Right renal pelvis (tissue), 4 donors: ENCODE measurements at places on chromosomes 11 and 22. TPM values are rescaled to one million over a fixed set of nuclear protein-coding genes. Genes with fewer than 3 reads are reported as not detected.

SPDYC gene
- polyA plus RNA-seq, result not detected

DNA sequence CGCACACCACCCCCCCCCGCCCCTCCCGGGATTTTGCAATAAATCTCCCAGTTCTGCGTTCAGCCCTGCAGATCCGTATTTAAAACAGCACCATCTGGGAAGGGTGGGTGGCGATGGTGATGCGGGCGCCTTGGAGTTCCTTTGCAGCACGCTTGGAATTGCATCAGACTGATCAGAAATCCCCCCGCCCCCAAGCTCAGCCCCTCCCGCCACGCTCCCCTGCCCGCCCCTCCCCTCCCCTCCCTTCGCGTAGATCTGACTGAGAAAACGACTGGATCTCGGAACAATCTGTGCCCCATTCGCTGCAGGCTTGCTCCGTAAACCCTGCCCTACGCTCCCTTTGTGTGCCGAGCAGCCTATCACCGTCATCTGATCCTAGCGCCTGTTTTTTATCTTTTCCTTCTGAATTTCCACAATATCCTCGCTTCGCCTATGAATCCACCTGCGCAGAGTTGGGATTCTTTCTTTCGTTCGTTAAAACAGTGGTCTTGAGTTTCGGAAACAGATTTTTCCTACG, 18.1 kb upstream of the BDNF start:
- no peak for DNase-seq

FOLR2 gene
- polyA plus RNA-seq, result 11.7 TPM

GRCh38 chr22:28075358-28075981, 156.4 kb upstream of the PITPNB start:
- peak; percentile 14 for DNase-seq

DNA sequence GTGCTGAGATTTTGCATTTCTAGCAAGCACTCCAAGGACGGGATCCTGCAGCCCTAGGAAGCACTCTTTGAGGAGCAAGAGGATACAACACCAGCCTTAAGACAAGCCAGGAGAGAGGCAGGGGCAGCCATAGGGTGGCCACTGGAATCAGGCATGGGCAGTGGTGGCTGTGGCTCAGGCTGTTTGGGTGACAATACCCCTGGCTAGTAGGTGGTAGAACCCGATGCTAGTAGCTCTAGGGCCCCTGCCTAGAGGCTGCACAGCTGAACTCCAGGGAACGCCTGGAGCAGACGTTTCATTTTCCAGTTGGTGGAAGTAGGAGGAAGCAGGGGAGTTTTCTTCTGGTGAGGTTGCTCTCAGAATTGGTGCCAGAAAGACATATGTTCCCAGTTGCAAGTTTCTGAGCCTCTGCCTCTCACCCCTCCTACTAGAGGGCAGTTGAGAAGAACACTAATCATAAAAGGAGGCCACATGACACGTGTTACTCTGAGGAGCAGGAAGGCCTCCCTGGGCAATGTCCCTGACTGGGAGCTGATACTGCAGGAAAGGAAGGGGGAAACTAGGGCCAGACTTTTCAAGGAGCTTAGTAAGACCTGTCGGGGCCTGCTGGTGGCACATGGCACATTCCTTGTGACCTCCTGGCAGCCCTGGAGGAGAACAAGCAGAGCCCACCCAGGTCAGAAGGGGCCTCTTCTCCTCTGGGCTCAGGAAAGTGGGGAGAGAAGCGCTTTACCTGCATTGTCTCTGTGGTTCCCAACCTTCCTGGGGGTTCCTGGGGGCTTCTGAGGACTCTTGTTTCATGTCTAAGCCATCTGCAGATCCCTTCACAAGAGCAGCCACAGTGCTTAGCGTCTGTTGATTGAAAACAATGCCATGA, 56.6 kb upstream of the DRD2 start:
- peak; percentile 27 for DNase-seq

MN1 gene
- 8.4 TPM for polyA plus RNA-seq

DNA sequence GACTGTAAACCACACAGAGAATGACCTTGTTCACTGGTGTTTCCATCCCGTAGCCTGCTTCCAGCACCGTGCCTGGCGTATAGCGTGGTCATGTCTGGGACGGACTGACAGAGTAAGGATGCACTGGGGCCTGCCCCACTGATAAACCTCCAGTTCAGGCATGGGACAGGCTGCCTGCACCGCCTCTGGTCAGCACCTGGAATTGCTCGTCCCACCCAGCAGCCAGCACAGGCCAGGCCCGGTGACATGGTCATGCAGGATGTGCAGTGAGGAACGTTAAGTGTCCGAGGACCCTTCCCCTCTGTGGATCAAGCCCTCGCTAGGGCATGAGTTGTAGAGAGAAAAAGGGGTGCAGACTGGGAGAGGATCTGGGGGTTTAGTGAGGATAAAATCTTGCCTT, 44.8 kb downstream of the LMO1 start:
- no peak for DNase-seq

GRCh38 chr11:112513417-112513816, 252.8 kb upstream of the PLET1 start:
- DNase-seq, result no peak

DNA sequence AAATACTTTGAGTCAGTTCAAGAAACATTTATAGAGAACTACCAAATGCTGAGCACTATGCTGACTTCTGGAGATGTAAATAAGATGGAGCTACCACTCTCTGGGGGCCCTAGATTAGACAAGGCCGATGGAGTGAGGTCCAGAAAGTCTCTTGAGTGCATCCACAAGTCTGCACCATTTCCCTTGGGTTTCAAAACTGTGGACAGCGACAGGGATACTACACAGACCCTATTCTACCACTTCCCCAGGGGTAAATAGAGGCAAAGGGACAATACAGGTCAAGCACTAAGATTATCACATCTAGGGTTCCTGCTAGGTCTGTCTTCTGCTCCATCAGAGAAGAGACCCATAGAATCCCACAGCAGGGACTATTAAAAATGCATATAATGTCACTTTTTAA, 183.2 kb downstream of the GRIA4 start:
- DNase-seq, result no peak

- no peak for DNase-seq
These were observed 22.7 kb upstream of the ARHGAP32 start for GRCh38 chr11:129214710-129215295.

GRCh38 chr22:45743687-45744086, 72.1 kb downstream of the ATXN10 start:
- DNase-seq, result no peak

DNA sequence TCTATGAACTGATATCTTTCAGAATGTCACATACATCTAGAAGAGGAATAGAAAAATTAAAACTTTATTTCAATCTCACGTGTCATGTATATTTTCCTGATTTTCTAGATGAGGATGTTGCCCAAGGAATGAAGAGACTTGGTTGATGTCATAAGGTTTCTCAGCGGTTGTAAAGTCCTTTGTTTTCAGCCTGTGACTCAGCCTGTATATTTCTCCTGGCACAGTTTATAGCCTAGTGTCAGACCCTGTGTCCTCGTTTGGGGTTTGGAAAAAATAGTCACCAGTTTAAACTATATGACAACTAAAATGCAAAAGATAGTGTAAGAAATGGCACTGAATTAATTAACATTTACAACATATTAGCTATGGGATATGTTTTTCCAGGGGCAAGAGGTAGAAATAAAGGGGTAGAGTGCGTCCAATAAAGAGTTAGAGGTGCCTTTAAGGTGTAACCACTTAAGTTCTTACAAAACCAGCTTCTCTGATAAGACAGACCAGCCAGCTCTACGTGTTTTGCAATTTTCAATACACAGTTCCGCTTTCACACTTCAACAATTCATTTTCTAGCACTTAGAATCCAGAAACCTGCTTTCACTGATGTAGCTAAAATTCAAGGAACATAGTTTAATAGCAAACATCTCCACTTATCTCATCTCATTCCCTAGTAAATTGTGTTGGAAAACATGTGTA, 1432.6 kb upstream of the TENM4 start:
- no peak for DNase-seq

IRAG1 gene
- polyA plus RNA-seq, result 9.8 TPM

DNA sequence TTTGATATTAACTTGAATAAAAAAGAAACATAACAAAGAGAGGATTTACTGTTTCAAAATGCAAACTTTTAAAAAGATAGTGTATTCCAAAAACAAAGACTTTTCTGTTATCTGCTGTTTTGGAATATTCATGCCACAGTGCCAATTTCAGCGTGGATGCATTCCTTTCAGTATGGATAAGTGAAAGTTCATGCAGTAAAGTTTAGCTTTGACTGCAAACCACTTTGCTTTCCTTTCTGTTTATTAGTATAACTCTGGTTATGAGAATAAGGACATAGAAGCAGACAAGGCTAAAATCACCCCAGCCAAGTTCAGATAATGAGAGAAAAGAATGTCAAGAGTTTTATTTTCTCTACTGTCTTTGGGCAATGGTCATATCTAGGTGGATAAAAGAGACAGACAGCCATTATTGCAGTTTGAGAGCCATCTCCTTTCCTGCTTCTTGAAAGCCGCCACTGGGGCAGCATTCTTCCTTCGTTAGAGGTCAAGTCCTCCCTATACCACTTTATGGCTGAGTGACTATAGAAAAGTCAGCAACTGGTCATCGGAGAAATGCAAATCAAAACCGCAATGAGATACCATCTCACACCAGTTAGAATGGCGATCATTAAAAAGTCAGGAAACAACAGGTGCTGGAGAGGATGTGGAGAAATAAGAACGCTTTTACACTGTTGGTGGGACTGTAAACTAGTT, 82.4 kb upstream of the BLID start:
- no peak for DNase-seq

DNA sequence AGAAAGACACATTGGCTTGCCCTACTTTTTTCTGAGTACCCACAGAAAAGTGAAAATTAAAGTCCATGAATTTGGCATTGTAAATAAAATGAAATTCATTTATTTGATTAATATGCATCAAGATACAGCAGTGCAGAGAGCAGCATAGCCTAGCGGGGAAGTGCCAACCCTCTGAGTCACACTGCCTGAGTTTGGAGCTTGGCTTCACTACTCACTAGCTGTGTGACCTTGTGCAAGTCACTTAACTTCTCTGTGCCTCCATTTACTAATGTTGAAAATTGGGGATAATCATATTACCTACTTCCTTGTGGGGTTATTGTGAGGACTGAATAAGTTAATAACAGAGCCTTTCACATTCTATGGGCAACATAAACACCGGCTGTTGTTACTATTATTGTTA, 111.5 kb upstream of the CSNK2A3 start:
- DNase-seq, result no peak

TTC36 gene
- polyA plus RNA-seq, result 1.5 TPM
